Choroid plexus epithelial cell (primary cell): ENCODE measurements at places on chromosomes 3 and 15.
A peak's percentile ranks its signal among the peaks of the same experiment; 100 is the strongest.

- DNase-seq, result no peak
Observed at GRCh38 chr3:33194303-33194702, 24.3 kb downstream of the SUSD5 start.

DNA sequence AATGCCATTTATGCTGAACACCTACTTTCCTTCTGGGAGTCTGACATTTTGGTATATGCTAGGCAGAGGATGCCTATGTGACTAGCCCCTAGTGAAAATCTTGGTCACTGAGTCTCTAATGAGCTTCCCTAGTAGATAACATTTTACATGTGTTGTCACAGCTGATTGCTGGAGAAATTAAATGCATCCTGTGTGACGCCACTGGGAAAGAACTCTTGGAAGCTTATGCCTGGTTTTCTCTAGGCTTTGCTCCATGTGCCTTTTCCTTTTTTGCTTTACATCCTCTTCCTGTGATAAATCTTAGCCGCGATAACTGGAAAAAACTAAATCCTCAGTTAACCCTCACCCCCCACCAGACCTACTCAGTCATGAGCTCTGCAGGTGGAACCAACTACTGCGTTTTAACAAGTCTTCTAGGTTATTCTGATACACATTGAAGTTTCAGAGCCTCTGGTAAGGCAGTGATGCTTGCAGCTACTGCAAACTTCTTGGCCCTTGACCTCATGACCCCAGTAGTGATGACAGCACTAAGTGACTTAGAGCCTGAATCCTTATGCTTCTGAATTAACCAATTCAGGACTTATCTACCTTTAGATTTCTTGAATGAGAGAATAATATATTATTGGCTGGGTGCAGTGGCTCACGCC lies 292.4 kb upstream of the SOX14 start:
- DNase-seq, result no peak

GRCh38 chr3:186810336-186810996 lies 4.2 kb upstream of the RFC4 start:
- DNase-seq, result no peak

- DNase-seq, result no peak
Observed at GRCh38 chr3:29590012-29590411, 309.1 kb downstream of the RBMS3 start.

GRCh38 chr3:37492468-37492867 lies 318.1 kb upstream of the LRRFIP2 start:
- no peak for DNase-seq

DNA sequence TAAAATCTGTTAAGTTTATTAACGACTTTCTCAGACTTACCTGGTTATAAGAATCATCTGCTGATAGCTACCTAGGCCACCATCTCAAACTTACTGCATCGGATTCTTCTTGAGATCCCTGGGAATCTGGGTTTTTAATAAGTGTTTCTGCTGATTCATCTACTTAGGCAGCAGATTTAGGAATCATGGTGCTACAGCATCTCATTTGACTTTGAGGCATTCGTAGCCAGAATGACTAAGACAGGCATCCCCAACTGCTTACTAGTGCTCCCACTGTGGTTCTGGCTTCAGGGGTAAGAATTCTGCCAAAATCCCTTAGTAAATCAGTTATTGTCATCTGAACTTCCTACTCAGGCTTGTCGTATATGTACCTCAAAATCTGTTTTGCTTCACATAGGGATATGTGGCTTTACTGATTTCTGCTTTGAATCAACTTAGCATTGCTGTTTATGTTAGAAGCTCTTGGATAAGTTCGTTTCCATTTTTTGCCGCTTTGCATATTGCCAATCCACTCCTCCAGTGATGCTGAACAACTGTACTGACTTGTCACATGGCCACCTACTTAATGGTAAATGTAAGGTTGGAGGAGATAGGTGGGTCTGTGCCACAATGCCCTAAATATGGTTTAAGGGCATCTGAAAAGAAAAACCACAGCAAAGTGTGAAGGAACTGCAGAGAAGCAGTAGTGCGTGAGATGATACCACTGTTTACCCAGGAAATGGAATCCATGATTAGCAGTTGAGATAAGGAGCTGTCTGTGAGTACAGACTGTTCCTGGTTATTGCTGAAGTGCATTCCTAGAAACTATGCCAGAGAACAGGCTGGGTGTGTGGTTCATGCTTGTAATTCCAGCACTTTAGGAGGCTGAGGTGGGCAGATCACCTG lies 60.3 kb downstream of the MAP6D1 start:
- peak; percentile 90 for DNase-seq

DNA sequence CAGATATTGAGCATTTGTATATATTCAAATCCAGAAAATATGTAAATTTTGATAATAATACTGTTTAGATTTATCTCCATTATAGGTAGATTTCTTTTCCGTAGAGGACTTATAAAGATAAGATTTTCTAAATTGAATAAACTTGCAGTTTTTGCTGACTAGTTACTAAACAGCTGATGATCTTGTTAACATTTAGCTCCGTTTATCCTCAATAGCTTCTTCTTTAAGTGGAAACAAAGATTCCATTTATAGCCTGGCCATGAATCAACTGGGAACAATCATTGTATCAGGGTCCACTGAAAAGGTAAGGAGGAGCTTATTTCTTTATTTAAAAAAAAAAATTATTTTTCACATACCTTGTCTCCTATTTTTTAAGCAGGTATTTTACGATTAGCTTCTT lies 16.7 kb downstream of the WDR48 start:
- no peak for DNase-seq

DNA sequence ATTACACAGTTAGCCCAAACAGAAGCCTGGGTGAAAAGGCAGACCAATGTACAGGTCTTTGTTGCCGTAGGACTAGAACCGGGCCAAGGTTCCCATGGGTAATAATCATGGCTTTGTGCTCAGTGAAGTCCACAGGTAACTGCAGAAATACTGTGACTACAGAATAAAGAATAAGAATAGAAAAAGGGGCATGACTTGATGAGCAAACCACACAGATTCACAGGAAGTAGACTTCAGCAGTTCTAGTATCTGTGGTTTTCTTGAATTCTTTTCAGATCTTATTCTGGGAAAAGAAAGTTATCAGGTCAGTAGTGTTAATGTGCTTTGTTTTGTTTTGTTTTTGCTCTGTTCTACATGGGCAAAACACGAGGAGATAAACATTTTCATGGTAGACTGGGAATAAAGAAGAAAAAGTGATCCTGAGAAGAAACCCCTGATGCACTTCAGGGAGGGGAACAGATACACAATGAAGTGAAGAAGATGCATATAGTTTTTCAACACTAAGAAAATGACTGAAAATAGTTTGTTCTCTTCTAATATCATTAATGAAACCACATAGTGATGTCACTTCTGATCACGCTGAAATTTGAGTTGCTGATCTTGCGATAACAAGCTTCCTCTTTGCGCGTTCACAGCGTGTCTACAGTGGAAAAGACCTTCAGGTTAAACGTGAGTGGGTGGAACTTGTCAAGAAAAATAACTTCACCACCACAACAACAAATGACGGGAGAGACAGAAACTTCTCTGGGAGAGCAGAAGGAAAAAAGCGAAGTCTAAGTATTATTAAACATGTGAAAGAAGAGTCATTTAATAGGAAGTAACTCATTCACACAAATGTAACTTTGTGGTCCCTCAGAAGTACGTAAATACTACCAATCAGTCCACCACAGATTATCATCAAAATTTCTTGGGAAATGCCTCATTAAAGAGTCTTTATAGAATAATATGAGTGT lies 315.8 kb upstream of the SATB1 start:
- no peak for DNase-seq

GRCh38 chr3:94568041-94568440 lies 505.2 kb downstream of the NSUN3 start:
- DNase-seq, result no peak

- no peak for DNase-seq
Observed at GRCh38 chr3:48650723-48651122, 12.0 kb downstream of the CELSR3 start.

DNA sequence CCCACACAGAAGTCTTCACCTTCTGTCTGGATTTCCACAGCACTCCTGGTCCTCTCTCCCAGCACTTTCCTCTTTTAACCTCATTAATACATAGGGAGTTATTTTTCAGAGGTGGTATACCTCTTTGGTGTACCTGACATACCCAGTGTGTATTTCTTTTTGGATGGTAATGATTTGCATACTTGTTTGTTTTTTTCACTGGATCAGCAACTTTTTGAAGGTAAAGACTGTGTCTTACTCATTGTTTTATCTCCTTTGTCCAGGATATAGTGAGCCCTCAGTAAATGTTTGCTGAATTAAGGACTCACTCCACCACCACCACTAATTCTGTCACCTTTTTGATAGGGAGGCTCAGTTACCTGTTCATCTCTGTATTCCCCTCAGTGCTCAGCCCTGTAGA lies 52.1 kb downstream of the SACM1L start:
- DNase-seq, result no peak

GRCh38 chr3:81249540-81250029 lies 511.9 kb downstream of the GBE1 start:
- DNase-seq, result peak; percentile 81

- no peak for DNase-seq
Observed at GRCh38 chr3:151307131-151307530, 9.5 kb downstream of the GPR87 start.

DNA sequence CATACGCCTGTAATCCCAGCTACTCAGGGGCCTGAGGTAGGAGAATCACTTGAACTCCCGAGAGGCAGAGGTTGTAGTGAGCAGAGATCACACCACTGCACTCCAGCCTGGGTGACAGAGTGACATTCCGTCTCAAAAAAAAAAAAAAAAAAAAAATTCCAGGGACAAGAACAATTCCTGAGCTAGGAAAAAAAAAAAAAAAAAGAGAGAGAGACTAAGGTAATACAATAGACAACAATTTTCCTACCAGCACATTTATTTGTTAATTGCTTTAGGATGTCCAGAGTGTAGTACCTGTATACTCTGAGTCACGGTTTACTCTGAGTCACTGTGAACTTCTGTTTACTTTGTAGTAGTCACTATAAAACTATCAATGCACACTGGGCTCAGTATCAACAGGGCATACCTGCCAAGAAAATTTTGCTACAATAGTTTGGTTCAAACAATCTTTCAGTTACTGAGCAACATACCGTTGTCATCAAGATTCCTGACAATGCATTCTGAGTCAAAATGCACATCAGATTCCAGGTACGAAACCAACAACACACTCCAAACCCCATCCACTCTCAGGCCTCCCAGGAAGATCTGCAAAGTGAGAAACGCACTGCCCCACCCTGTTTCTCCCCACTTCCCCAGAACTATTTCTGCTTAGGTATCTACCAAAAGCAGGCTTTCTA lies 28.3 kb downstream of the IGF2BP2 start:
- peak; percentile 54 for DNase-seq

DNA sequence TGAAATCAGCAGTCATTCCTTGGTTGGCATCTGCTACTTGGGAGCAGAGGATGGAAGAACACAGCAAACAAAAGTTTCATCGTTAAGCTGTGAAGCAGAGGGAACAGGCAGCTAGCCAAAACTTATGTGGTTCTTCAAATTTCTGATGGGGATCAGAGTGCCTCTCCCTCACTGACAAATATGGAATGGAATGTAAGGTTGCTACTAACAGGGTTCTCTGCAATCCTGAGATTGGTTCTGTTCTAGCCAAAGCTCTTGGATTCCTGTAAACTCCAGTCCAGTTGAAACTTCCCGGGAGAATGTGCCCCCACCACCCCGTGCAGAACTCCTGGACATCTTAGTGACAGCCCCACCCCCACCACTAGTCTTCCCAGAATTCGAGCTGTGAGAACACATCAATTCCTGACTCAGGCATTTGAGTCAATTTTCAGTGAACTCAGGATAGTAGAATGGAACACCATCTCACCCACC lies 55.9 kb upstream of the PHLDB2 start:
- DNase-seq, result peak; percentile 97

- peak; percentile 56 for DNase-seq
Observed at GRCh38 chr15:56913241-56913640, 5.2 kb upstream of the TCF12 start.

DNA sequence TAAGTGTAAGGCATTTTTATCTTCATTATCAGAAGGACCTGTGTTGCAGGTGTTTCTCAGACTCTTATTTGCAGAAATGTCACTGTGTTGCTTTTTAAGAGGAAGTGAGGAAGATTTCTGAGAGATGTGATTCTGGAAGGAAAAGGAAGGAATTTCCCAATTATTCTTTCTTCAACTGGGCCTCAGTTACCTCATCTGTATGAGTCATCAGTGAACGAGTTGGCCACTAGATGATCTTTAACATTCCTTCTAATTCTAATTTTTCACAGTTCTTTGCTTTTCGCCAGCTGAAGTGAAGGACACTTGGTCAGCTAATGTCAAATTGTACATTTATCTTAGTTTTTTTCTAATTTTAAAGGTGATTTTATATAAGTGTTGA lies 28.9 kb downstream of the CLEC3B start:
- DNase-seq, result peak; percentile 84

DNA sequence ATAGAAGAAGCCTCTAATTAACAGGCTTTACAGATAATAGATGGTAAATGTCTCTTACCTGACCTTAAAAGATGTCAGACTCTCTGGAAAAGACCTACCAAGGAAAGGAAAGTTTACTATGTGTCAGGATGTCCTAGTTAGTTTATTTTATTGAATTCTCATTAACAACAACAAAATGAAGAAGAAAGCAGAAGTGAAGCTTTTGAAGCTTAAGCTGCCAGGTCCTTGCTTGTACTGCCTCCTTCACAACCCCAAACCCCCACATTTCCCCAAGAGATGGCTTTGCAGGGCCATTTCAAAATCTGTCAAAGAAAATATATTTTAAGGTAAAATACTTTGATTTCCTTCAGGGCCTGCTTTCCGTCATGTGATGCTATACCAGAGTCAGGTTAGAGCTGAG lies 798.4 kb downstream of the TUSC7 start:
- no peak for DNase-seq

DNA sequence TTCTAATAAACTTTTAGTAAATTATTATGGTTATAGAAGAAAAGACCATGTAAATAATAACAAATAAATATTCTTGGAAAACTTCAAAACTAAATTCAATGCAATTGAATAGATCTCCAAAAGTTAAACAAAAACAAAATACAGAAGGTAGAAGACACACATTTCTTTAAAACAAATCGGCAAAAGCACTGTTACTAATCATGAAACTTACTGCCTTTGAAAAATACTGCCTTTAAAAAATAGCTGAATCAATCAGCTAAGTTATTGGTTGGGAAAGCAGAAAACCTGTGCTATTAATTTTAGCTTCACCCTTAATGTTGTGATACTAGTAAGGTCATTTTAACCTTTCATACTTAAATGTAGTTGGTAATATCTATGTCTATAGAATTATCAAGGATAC lies 3.0 kb downstream of the GPR15 start:
- DNase-seq, result no peak

- DNase-seq, result peak; percentile 43
Observed at GRCh38 chr3:73729969-73730440, 105.3 kb upstream of the PDZRN3 start.

- peak; percentile 78 for DNase-seq
Observed at GRCh38 chr3:188635258-188636042, 481.5 kb downstream of the LPP start.

- no peak for DNase-seq
Observed at GRCh38 chr3:29153811-29154210, 127.1 kb upstream of the RBMS3 start.
